IPS DF 19.7 (cell line): ENCODE measurements at places on chromosomes 4 and X.

DNA sequence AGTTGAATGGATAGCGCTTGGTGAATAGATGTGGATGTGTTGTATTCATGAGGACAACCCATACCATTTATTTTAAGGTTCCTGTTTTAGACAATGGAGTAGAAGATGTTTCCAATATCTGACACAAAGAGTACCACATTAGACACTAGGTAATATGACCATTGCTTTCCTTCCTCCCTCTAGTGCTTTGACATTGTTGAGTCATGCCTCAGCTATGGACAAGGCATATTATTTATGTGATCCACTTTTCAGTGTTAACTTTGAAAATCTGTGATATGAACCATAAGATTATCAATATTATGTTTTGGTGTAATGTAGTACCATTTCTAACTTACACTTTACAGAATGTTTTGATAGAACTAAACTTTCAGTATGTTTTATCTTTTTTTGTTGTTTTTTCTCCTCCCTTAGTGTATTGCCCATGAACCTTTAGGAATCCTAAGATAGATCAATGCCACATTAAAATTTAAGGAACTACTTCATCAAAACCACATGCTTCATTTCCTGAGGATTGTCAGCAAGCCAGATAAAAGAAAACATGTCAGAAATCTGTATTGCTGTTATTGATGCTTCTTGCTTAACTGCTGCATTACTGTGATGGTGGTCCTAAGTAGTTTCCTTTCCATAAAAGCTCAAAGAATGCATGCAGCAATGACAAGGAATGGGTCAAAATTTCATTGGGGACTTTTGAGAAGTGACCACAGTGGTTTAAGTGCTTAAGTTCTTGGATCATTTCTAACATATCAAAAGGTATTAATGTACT is 105.0 kb downstream of the PCDH7 start:
- DNase-seq = no peak

DNA sequence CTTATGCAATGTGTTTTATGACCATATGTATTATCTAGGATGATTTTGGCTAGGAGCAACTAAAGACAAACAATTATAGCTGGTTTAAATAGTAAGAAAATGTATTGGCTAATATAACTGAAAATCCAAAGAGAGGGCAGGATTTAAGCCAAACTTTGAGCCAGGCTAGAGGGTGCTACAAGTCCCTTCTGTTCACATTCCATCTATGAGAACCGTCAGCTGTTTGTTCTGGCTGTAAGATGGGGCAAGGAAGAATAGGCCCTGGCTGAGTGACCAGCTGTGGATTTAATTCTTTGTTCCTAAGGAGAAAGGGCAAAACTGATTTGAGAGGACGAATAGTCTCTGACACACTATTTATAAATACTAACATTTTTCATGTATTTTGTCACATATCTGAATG is 79.2 kb upstream of the UGT8 start:
- DNase-seq = no peak

DNA sequence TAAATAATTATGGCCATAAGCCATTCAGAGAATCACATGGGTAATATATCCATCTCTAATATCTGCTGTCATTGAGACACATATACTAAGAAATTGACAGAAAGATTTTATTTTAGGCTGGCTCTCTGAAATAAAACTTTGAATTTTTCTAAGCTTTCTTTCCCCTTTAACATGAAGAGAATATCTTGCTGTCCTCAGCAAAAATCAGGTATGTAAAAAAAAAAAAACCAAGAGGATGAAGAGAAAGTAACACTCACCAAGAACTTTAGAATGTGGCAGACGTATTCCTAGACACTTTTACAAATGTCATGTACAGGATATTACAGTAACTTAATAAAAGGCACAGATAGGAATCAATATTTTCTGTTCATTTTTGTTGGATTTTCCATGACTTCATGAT is 65.8 kb downstream of the EPHA5 start:
- DNase-seq = no peak

DNA sequence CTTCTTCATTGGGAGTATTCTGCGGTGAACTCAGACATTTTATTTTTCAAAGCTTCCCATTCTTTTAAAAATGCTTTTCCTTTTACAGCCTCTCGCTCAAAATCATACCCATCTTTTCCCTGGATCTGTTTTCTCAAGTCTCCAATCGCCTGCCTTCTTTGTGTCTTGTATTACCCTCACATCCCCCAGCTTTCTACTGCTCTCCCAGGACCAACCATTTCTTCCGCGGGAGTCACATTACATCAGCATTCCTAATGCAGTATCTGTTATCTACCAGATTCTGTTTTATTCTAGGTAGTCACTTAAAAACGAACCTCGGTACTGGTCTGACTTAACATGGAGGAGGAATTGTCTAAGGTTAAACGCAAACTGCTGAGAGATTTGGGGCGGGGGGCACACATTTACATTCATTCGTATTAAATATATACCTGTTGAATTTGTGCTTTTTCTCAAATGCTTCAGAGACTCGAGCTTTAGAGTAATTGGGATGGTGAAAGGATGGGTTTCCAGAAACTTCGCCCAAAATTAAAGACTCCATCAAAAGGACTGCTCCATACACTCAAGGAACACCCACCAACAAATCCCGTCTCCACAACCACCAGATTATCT is 493 bp upstream of the UCHL1 start:
- DNase-seq = no peak

DNA sequence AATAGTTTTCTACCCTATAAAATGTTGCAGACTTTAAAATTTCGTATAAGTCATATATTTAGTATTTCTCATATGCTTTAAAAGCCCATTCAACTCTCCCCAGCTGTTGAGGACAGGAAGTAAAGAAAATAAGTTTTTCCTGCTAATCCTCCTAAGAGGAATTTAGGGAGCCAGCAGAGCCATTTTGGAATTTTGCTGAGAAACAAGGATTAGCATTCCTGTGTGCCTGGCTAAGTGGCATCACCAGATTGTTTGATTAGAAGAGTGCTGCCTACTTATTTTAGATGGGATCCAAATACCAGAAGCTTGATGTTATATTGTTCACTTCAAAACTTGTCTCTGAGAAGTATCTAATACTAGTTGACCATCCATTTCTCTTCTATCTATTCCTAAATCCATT is 131.2 kb upstream of the HHIP start:
- no peak for DNase-seq

- no peak for DNase-seq
Measured at GRCh38 chr4:141957416-141957815, 321.0 kb downstream of the IL15 start.

DNA sequence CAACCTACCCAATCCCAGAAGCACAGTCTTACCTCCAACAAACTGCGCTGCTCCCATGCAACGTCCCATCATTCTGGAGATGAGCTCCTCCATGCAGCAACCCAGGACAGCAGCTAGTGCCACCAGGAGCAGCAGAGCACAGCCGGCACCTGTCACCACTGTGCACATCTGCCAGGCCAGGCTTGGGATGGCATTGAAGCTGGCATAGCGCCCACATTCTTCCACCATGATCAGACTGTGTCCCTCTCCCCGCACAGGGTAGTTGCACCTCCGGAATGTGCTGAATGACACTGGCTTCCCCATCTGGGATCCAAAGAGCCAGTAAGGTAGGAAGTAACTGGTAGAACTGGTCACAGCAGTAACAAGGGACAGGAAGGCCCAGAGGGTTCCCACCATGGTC is 8.8 kb downstream of the LHFPL1 start:
- no peak for DNase-seq

GRCh38 chr4:3252831-3253641 is 4.1 kb downstream of the MSANTD1 start:
- no peak for DNase-seq

DNA sequence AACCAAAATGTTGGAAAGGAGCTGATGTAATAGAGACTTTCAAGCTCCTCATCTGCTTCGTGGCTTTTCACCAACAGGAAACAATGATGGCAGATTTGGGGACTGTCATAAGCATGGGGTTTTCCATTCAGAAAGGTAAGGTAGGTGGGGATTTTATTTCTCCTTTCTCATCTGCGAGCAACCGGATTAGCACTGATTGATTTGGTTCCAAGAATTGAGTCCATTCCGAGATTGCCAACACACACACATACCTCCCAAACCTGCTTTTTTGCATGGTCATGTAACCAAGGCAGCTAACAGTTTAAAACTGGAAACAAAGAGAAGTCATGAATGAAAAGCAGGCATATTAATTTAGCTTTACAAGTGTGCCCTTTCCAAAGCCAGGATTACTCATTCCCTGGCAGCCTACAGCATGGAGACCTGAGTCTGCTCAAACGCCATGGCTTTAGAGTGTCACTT is 63.0 kb upstream of the LNX1 start:
- no peak for DNase-seq

- no peak for DNase-seq
Measured at GRCh38 chrX:40290517-40290916, 192.8 kb upstream of the BCOR start.

DNA sequence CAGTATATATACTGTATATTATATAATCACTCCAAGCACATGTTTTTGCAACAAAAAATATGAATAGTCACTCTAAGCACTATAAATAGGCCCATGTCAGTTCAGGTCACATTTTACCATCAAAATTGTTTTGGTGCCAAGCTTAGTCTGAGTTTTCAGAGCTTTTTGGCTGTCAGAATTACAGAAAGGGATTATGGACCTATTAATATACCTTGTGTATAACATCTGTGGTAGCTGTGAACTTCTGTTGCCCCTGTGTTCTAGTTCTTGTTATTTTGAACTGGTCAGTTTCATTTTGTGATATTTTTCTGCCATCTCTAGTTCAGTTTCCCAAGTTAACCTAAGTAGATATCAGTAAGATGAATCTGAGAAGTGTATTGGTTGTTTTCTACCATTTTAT is 22.9 kb downstream of the EXOC1 start:
- DNase-seq = no peak

GRCh38 chr4:38132107-38132673 is 172.0 kb downstream of the PTTG2 start:
- no peak for DNase-seq

DNA sequence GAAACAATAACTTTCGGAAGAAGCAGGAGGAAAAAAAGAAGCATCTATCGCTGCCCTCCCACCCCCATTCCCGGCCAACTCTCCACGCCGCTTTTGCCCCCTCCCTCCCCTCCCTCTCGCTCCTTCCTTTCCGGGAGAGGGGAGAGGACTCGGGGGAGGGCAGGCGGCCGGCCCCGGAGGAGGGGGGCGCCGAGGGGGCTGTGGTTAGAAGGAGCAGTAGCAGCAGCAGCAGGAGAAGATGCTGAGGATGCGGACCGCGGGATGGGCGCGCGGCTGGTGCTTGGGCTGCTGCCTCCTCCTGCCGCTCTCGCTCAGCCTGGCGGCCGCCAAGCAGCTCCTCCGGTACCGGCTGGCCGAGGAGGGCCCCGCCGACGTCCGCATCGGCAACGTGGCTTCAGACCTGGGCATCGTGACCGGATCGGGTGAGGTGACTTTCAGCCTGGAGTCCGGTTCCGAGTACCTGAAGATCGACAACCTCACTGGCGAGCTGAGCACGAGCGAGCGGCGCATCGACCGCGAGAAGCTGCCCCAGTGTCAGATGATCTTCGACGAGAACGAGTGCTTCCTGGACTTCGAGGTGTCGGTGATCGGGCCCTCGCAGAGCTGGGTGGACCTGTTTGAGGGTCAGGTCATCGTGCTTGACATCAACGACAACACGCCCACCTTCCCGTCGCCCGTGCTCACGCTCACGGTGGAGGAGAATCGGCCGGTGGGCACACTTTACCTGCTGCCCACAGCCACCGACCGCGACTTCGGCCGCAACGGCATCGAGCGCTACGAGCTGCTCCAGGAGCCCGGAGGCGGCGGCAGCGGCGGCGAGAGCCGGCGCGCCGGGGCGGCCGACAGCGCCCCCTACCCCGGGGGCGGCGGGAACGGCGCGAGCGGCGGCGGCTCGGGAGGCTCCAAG is 1.3 kb downstream of the PCDH7 start:
- no peak for DNase-seq
